GM20000 (cell line): ENCODE measurements at places on chromosomes 12 and 14.

GRCh38 chr12:29559198-29559597, 61.7 kb upstream of the OVCH1 start:
- no peak for DNase-seq

- DNase-seq: peak; percentile 70
Measured at GRCh38 chr12:57012600-57013465, 3.5 kb downstream of the TAC3 start.

DNA sequence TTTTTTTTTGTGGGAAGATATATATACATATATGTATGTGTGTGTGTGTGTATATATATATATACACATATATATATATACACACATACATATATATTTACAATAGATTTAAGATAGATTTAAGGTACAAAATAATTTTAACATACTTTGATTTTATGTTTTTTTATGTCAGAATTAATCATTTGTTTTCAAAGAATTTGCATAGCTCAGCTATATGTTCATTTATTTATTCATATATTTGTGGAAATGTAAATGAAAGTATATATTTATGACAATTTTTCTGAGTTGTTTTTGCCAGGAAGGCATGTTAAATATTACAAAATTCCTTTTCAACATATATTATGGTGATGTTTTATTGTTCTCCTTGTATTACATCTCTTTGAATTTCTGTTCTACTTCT, 887.4 kb upstream of the NOVA1 start:
- no peak for DNase-seq

GRCh38 chr12:77795699-77796098, 35.0 kb upstream of the NAV3 start:
- DNase-seq: no peak

GRCh38 chr14:99361596-99362215, 89.7 kb upstream of the BCL11B start:
- no peak for DNase-seq

- no peak for DNase-seq
Measured at GRCh38 chr14:104133496-104133895, 4.9 kb upstream of the KIF26A start.

DNA sequence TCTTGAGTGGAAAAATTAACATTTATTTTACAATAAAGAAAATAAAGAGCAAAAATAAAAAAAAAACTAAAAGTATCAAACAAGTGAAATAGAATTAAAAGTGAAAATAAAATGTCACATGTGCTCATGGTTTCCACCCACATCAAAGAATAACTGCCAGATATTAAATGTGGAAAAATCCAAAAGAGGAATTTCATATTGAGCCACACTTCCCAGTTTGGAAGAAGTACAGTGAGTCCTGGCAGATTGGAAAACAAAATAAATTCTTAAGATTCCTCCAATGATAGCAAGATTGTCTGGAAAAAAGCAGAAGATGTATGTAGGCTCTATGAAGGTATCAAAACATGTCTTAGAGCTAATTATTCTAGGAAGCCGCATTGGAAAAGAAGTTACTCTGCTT, 1019.5 kb downstream of the SLC6A15 start:
- DNase-seq: no peak

- no peak for DNase-seq
Measured at GRCh38 chr12:122371475-122372045, 50.9 kb downstream of the CLIP1 start.

DNA sequence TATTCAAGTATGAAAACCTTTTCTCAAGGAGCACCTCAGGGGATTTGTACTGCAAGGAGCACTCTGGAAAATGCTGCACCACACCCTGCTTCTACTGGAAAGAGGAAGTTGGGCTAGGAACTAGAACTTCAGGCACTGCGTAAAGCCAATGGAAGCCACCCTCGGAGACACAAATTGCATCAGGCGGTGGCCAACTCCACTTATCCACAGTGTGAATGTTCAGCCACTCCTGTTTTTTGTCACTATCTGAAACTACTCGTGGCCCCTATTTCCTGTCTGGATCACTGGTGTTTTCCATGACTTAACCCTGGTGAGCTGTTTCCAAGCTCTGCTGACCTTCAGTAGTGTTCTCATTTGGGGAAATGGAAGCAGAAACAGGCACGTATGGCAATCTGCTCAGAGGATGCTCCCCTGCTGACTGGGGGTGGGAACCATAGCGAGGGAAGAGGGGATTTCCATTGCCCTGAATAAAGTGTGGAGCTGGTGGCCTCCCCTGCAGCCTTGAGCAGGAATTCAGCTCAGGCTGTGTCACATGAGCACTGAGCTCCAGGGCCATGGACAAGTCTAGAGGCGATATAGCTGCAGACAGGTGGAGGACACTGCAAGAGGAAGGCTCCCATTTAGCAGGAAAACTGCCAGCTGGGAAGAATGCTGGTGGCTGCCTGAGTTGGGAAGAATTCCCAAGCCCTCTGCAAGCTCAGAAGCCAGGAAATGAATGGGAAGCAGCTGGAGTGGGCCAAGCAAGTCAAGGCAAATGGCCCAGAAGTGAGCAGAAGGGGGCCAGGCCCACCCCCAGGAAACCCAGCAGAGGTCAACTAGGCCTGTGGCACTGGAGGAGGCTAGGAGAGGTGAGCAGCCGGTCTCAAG, 50.5 kb upstream of the RAP1B start:
- DNase-seq: no peak

DNA sequence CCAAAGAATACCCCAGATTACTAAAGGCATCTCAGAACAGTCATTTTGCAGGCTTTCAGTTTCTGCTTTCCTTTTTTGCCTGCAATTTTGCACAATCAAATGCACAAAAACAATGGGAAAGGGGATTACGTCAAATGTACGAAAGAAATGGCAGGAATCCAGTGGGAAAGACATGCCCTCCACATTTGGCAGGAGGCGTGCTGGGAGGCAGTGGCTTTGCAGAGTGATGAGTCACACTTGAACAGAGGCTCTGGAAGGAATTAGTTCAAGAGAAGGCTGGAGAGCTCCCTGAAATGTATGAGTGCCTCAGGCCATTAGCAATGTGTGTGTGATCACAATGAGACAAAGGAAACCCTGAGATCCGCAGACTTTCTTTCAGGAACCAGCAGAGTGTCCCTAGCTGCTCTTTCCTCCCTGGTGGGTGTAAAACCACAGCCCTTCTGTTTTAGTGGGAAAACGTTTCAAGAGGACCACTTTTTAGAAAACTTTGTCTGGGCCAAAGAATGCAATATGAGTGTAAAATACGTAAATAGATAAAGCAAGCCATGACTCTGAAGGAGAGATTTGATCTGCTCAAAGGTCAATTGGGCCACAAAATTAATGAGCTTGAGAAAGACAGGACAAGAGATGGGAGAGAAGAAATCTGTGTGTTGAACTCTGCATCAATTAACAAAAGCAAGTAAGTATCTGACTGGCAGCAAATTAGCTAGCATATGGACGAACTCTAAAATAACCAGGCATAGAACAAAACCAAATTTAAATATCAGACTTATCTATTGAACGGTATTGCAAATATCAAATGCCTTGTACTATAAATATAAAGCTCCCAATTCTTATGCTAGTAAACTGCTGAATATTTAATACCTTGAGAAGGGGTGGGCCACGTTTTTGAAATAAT, 155.4 kb upstream of the PDE3A start:
- no peak for DNase-seq

DNA sequence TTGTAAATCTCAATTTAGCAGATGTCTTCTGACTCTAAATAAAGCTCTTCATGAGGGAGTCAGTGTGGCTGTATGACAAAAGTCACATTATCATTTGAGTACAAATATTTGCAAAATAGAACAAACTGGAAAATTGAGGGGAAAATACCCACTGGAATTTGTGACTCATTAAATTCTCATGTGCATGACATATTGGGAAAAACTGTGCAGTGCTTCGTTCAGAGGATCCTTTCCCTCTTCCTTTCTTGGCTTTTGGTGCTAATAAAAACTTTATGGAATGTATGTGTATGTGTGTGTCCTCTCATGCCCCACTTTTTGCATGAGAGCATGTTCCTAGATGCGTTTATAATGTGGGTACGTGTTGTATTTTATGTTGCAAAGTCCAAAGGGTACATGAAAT, 267.8 kb downstream of the KTN1 start:
- DNase-seq: no peak

DNA sequence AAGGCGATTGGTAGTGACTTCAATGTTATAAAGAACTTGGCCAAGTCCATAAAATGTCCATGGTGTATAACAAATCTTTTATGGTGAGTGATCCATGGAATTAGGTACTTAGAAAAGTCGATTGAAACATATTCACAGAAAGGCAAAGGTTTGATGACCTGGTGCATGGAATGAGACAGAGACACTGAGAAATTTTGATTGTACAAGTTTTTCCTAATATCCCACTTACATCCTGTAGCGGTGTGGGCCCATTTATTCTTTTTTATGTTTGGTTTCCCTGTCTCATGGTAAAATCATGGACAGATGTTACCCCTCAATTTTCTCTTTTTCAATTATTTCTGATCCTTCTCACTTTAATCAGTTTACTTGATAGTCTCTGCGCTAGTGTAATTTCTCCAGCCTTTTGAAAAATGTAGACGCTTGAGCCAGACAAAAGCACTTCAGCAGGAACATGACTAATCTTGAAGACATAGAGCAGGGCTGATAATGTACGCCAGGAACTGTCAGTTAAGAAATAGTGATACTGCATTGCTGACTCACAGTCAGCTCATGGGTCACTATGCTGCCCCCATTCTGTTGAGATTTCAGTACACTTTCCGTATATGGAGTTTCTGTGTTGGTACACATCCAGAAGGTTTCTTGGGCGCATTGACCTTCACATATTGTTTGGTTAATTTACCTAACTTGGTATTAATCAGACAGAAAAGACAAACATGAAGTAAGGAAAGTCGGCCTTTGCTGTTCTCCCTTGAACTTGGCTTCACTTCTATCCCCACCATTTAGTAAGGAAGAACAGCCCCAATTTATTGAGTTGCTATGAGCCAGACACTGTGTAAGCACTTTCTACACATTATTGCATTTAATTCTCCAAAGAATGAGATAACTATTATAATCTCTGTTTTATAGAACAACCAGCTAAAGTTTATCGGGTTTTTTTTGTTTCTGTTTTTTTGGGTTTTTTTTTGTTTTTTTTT, 841.7 kb downstream of the DIO2 start:
- DNase-seq: no peak

DNA sequence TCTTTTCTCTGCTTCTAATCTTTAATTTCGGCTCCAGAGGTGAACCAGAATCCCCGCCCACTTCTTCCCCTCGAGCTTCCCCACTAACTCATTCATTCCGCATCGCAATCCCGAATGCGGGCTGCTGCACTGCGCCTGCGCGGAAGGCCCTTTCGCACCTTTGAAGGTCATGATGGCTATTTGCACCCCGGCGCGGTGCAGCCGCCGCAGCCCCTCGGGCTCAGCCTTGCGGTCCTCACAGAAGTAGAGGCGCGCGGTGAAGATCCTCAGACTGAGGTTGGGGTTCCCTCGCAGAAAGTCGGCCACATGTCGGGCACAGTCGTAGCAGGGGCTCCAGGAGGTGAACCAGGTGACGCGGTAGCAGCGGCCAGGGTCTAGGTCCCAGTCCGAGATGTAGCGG, 7.6 kb downstream of the AICDA start:
- no peak for DNase-seq

- DNase-seq: no peak
Measured at GRCh38 chr12:49665384-49665783, 41.8 kb downstream of the FMNL3 start.

- DNase-seq: no peak
Measured at GRCh38 chr14:103854822-103855733, 7.7 kb upstream of the PPP1R13B start.

DNA sequence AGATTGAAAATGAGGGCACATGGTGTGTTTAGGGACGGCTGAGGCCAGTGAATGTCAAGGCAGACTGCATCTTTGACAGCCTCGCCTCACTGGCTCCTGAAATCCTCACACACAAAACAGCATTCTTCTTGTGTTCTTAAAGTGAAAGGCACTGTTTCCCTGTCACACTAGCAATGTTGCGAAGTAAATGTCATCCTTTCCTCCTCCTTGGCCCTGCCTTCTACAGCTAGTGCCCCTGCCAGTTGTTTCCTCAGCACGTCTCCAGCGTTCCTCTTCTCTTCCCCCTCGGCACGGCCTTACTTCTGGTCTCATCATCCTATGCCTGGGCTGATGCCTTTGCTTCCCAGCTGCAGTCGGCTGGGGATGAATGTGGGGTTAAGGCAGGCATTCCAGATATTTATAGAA, 129.4 kb upstream of the DNM1L start:
- no peak for DNase-seq

- no peak for DNase-seq
Measured at GRCh38 chr12:14946861-14947260, 8.5 kb upstream of the ERP27 start.

DNA sequence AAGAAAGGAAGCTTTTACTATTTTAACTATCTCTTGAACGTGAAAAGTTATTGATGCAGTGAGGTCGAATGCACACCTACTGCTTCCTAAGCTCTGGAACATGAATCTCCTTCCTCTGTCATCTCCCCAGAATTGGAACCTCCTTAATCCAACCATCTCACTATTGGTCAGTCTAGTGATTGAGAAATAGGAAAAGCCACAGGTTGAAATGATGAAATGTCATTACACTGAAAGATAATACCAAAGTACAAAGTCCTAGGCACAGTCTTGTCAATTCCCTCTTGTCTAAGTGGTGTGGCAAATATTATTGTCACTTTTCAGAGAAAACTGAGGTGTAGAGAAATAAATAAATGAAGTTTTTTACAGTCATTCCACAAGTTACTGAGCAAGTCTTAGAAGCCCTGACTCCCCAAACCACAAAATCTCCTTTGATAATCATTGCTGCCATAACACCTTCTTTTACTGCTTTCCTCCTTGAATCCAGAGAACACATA, 19.5 kb upstream of the HIGD1C start:
- DNase-seq: no peak

GRCh38 chr12:2386566-2386965, 333.8 kb downstream of the CACNA1C start:
- DNase-seq: no peak

- no peak for DNase-seq
Measured at GRCh38 chr14:90559811-90560492, 163.1 kb downstream of the CALM1 start.

GRCh38 chr12:96197503-96198272, 3.5 kb downstream of the ELK3 start:
- DNase-seq: no peak

DNA sequence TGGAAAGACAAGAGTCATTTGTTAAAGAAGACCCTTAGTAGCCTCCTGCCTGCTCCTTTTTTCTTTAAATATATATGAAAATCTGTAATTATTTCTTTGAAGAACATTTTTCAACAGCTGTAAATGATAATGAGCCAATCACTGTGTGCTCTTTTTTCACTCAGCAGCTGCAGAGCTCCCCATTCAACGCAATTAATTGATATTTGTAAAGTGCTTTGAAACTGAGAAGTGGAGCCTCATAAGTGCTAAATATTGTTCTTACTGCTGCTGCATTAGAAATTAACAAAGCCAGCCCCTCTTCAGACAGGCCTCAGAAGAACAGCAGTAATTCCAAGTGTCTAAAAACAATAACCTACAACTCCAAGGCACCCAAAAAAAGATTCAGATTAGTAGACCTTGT, 224.3 kb downstream of the GXYLT1 start:
- DNase-seq: no peak

DNA sequence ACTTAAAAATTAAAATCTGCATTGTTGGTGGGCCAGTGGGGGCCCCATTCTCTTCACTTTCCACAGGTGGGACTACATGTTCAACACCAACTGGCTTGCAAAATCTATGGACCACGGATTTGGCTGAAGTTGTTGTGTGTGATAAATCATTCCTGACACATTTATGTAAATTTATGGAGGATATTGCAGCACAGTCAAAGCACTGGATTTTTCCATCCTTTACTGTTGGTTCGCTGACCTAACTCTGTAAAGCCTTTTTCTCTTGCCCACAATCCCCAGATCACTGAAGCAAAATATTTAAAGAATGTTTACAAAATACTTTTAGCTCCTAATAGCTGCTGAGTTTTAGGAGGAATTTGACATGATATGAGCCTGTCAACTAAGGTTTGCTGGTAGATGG, 219.7 kb upstream of the PRICKLE1 start:
- no peak for DNase-seq
